A172 (cell line): ENCODE measurements at places on chromosomes 3 and 15. TPM values are rescaled to one million over a fixed set of nuclear protein-coding genes. Genes with fewer than 3 reads are reported as not detected.

DNA sequence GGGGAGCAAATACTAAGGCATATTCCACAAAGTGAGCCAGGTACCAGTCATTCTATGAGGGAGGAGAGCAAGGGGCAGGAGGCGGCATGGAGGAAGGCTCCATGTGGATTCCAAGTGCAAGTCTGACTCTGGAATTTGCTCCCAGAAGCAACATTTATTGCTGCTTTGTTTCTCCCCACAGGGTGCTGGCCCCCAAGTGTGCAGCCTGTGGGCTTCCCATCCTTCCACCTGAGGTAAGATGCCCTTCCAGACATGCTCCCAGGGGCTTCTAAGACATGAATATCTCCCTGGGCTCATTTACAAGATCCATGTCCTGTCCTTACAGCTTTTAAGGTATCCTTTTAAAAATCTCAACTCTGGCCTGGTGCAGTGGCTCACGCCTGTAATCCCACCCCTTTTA is 15.9 kb upstream of the SACM1L start:
- no peak for DNase-seq

DNA sequence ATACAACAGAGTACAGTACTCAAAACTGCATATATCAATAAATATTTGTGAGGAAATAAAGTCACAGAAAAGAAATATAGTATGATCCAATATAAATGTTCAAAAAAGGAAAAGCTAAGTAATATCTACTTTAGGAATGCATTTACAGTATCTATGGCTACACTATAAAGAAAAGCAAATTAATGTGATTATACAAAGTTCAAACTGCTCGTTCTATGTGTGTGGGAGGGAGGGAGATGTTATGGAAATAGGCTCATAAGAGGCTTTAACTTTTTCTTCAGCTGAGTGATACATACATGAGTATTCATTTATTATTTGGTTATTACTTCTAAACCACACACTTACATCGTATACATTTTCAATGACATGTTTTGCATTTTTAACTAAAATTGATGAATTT is 377.7 kb upstream of the AGTR1 start:
- no peak for DNase-seq

DNA sequence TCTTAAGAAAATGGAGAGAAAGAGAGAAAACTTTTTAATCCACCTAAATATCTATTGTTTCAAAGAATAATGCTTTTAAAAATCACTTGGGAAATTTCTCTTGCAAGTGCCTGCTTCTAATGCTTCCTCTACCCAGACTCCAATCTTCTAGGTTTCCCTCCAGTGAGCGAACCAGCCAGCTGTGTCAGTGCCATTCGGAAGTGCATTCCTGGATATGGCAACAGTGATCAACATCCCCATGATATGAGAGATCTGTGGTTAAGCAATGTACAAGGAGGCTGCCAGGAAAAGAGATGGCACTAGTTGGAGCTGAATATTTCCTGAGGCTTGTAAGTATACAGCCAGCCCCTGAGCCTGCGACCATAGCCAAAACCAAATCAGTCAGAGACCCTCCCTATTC is 53.3 kb upstream of the KCNMB2 start:
- DNase-seq, result no peak

GRCh38 chr3:42174679-42175385 is 83.7 kb downstream of the TRAK1 start:
- DNase-seq, result no peak

- DNase-seq, result no peak
Observed at GRCh38 chr15:96187341-96188305, 142.9 kb upstream of the NR2F2 start.

DNA sequence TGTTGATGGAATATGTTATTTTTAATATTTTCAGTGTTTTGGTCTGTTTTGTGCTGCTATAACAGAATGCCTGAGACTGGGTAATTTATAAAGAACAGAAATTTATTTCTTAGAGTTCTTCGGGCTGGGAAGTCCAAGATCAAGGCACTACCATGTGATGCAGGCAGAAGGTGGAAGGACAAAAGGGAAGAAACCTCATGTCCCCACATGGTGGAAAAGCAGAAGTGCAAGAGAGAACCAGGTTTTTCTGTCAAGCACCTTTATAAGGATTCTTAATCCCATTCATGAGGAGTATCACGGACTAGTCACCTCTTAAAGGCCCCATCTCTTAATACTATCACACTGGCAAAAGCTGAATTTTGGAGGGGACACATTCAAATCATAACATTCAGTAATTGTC is 57.9 kb upstream of the EPHB3 start:
- no peak for DNase-seq

A4GNT gene
- total RNA-seq, result not detected in 2 replicates

EPHA3 gene
- total RNA-seq, result not detected in 2 replicates

PP2D1 gene
- not detected in 2 replicates for total RNA-seq

GRCh38 chr3:141266186-141266585 is 34.6 kb downstream of the PXYLP1 start:
- DNase-seq, result no peak

HDGFL3 gene
- total RNA-seq, result 72.1 and 72.3 TPM in 2 replicates

GRCh38 chr3:49563766-49564165 is 9.5 kb downstream of the BSN start:
- no peak for DNase-seq

DNA sequence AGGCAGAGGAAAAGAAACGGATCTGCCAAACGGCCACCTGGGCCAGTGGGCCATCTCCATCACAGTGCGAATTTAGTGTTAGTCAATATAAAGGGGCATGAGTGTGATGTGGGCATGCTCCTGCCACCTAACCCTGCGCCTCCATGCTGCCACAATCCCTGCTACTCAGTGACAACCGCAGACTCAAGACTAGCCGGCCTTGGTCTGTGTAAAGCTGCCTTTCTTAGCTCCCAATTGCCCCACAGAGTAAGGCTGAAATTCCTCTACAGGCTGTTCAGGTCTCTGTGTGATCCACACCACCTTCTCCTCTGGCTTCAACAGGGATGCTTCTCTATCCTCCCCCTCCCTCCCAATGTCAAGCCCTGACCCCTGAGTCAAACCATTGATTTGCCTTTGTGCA is 269.7 kb downstream of the XXYLT1 start:
- DNase-seq, result no peak

DNA sequence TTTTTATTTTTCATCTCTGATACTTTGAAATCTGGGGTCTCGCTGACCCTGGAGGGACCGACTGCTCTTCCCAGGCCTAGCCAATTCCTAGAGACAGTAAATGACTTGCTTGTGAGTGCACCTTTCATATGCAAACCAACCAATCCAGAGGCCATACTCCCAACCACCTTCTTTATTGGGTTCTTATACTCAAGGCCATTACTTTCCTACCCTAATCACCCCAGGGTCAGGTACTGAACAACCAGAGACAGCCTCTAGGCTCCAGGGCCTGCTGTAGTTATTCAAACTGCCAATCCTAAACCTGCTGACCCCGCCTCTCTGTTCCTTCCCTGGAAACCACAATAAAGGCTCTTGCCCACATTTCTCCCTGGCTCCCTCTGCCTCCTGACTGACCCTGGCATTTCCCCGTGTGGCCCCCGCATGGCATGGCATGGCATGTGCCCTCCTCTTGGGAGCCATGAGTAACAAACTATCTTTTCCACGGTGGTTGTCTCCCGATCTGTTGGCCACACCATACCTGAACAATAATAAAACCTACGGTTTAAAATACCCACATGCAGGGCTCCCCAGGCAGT is 42.9 kb downstream of the ADCY5 start:
- no peak for DNase-seq

GABRB3 gene
- not detected in 2 replicates for total RNA-seq

DNA sequence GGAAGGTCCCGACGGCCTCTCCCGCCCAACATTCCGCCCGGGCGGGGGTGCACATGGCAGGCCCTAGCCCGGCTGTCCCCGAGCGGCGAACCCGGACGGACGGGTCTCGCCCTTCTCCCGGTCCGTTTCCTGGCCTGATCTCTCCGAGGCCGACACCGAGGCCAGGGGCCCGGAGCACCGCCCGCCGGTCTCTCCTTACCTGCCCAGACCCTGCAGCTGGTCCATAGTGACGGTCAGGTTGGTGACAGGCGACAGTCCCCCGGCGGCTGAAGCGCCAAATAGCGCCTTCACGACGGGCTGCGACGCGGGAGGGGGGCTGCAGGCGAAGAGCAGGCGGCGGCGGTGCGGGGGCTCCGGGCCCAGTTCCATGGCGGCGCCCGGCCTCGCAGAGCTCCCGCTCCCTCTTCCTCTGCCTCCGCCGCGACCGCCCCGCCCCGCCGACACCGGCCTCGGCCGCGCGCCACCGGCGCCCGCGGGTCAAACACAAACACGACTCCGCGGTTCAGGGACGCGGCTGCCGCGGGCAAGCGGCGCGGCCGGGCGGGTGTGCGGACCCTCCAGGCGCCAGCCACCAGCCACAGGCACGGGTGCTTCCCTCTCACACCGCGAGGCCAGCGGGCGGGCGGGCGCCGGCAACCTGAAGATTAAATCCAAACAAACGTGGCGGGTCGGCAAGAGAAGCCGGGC is 495 bp downstream of the CDC25A start:
- no peak for DNase-seq

DNA sequence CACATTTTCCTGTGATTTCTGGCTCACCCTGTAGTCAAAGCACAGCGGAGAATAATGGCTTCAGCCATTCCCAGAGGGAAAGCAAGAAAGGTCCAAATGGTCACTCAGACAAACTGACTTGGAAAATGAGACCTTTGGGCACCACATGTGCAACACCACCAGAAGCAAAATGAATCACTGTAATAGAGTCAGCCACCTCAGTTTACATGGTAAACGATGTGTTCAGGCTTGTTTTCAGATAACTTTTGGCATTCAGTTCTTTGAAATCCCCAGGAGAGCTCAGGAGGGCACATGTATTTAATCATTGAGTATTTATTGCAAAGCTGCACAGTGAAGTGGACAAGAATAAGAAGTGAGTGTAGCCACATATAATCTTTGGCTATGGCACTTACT is 38.4 kb upstream of the ALCAM start:
- DNase-seq, result no peak

TYRO3 gene
- 10.7 and 22.2 TPM in 2 replicates for total RNA-seq

CSTA gene
- total RNA-seq, result 0.24 TPM in 1 of 2 replicates, not detected in the other

DNA sequence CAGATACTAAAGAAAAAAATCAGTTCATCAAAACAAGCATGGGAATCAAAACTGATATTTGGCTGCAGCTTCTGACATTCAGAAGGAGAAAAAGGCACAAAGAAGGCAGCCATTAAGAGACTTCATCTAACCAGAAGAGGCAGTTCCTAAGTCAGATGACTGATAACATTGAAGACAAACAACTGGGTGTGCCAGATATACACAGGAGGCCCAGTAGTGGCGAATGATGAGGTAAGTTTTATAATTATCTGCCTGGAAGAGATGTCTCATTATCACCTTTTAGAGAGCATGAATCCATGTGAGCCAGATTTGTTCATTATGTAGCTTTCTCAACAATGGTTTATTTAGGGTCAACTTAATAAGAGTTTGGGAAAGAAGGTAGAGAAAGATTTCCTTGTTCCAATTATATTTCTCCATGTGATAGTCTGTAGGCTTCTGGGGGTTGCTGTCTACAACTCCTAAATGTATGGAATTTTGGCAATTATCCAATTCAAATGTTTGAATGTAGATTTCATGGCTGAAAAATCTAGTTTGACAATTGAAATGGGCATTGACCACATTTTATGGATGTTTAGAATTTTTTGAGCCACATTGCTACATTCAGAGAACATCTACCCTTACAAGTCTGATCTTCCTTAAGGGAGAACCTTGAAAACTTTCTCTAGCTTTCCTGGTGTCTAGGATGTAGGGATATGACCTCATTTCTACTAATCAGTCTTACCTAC is 50.4 kb upstream of the RASGRF1 start:
- DNase-seq, result no peak

THOC7 gene
- 104 and 130 TPM in 2 replicates for total RNA-seq

- no peak for DNase-seq
Observed at GRCh38 chr3:71857956-71858355, 73.0 kb upstream of the PROK2 start.

CNTN3 gene
- not detected in 2 replicates for total RNA-seq

DNA sequence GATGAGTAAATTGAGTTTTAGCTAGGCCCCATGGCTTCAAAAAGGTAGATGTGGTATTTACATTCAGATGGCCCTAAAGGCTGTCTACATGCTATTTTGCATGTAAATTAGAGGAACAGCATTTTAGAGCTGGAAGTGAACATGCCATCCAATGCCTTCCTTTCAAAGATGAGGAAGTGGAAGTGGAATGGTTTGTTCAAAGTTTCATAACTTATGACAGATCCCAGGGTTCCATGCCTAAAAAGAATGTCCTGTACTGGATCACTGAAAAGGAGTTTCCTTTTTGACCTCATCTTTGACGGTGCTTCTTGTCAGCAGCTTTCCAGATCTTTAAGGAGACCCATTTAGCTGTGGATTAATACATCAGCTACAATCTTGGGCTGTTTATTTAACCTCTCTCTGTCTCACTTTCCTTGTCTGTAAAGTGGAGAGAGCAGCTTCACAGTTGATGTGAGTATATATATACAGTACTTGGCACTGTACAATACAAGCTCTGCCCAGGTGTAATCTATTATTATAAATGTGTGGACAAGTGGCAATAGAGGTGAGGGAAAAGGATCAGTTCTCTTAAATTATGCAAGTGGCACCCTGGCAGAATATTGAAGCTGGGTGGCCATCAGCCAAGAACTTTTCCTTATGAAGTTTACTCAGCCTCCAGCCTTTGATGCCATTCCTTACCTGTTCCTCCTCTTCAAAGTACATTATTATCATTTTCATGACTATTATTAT is 68.7 kb upstream of the GOLGA8B start:
- no peak for DNase-seq

SERPINI2 gene
- not detected in 2 replicates for total RNA-seq

DAPK2 gene
- 1.5 and 3.2 TPM in 2 replicates for total RNA-seq

DNA sequence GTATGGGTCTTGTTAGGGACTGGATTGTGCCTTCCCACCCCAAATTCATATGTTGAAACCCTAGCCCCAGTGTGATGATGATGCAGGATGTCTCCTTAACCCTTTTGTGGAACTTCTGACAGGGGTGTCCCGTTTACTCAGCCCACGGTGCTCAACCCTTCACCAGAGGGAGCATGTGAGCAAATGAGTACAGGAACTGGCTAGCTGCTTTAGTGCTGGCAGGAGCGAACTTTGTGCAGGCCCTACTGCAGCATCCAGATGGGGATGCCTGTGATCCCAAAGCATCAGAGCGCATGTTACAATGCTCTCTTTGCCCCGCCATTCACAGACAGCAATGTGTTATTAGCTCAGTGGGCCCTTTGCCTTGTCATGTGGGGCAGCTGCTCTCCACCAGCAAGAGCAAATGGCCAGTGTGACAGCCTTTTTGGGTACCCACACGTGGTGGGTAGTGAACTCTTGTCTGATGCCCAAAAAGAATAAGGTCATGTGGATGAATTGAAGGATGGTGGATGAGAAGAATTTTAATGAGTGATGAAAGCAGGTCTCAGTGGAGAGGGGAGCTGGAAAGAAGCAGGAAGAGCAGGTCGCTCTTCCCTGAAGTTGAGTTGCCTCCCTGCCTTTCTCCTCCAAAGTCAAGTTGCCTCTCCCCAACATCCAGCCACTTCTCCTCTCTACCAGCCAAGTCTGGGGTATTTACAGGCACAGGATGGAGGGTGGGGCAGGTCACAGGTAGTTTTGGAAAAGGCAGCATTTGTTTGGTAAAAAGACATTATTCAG is 63.3 kb upstream of the STRIT1 start:
- DNase-seq, result no peak
